Calu3 (cell line): ENCODE measurements at places on chromosomes 11 and 22. TPM values are rescaled to one million over a fixed set of nuclear protein-coding genes. Genes with fewer than 3 reads are reported as not detected.

The CRKL gene
- 68.0 and 69.9 TPM in 2 replicates for total RNA-seq

DNA sequence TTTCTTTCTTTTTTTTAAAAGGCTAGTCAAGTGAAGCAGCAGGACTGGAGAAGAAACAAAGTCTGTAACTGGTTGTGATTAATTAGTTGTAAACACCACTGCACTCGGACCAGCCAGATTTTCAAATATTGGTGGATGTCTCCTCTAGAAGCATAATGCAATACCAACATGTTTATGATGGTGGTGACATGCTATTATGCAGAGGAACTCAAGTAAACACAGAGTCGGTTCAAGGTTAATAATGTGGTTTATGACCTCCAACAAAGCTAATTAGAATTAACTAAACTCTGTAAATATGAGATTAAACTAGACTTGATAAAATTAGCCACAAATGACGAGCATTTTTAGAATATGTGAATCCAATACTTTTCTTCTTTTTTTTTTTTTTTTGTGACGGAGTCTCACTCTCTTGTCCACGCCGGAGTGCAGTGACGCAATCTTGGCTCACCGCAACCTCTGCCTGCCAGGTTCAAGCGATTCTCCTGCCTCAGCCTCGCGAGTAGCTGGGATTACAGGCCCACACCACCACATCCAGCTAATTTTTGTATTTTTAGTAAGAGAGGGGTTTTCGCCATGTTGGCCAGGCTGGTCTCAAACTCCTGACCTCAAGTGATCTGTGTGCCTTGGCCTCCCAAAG, 11.8 kb upstream of the AGBL2 start:
- no peak for DNase-seq

DNA sequence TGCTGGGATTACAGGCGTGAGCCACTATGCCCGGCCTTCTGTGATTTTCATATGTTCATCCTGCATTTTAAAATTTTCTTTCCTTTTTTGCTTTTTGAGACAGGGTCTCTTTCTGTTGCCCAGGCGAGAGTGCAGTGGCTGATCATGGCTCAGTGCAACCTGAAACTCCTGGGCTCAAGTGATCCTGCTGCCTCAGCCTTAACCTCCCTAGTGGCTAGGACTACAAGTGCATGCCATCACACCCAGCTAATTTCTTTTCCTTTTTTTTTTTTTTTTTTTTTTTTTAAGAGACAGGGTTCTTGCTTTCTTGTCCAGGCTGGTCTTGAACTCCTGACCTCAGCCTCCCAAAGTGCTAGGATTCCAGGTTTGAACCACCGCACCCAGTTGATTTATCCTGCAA, 54.1 kb upstream of the WT1 start:
- DNase-seq = no peak

The MMP10 gene
- total RNA-seq = not detected in 2 replicates

GRCh38 chr11:11336664-11337063, 16.4 kb downstream of the CSNK2A3 start:
- no peak for DNase-seq

The KCNJ5 gene
- total RNA-seq = not detected in 2 replicates

DNA sequence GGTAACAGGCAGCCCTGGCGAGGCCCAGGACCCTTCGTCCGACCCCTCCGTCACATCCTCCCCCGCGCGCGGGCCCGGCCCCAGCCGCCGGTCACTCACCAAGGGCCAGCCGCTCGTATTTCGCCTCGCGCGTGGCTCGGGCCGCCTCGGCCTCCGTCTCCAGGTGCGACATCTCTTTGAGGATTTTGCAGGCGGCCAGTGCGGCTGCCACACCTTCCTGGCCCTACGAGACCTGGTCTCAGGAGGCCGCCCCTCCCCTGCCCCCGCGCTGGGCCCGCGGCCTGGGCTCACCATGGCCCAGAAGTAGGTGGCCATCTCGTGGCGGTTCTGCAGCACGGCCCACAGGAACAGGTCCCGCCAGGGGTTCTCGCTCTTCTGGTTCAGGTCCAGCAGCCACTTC, 14.1 kb downstream of the TSSC4 start:
- DNase-seq = no peak

GRCh38 chr22:19942157-19943081, 801 bp upstream of the TXNRD2 start:
- no peak for DNase-seq

The ZNF215 gene
- 1.2 and 1.6 TPM in 2 replicates for total RNA-seq

DNA sequence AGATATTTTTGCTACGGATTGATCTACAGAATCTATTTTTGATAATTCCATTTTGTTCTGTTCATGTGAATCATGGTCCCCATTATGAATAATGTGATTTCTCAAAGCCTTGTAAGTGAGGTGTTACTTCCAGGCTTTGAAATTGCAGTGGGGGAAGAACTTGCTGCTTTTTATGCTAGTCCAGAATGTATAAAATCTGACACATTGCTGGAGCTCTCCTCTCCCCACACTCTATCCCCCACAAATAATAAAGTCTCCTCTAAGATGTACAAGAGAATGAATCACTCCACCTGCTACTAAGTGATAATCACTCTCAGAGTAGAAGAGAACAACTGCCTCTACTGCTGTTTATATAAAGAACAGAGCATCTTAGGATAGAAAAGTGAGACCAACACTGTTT, 5.9 kb upstream of the RAB6A start:
- DNase-seq = no peak

The PARVB gene
- total RNA-seq = 11.1 and 15.6 TPM in 2 replicates

The ASCL2 gene
- not detected in 2 replicates for total RNA-seq

- DNase-seq = peak; percentile 58
Measured at GRCh38 chr11:35082321-35083180, 56.4 kb upstream of the CD44 start.

- peak; percentile 60 for DNase-seq
Measured at GRCh38 chr11:936199-936598, 10.5 kb downstream of the AP2A2 start.

- no peak for DNase-seq
Measured at GRCh38 chr22:38246692-38247091, 26.1 kb downstream of the TMEM184B start.

The CRYBA4 gene
- not detected in 2 replicates for total RNA-seq

DNA sequence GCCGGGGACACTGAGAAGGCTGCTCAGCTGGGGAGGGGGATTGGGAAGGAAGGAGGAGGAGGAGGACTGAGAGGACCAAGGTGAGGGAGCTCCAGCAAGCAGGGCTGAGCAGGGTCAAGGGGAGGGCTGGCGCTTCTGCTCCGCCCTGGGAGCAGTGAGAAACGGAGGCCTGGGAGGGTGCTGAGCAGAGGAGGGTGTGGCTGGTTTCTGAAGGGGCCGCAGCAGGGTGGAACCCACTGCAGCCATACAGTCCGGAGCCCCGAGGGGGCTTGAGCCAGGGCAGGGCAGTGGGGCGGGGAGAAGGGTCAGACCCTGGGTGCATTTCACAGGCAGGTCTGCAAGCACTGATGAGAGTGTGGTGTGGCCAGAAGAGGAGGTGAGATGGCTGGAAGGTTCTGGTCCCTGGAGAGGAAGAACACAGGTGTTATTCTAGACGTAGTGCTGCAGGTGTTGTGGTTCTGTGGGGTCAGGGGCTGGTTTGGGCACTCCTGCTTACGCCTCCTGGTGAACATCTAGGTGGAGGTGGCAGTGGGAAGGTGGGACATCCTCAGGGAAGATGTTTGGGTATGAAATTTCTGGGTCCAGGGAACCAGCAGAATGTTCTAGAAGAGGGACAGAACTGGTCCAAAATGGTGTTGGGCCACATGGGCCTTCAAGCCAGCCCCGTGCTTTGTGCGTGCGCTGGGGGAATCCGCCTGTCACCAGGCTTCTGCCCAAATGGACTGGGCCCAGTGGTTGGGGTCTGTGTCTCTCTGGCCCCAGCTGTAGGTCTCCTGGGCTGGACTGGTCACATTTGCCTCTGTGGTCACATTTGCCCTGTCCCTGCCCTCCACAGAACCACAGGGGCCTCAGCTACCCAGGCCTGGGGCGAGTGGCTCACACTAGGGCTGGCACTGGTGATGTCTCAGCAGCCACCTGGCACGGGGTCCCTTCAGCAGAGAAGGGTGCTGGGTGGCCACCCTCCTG, 714.7 kb downstream of the BRD1 start:
- no peak for DNase-seq

The NEFH gene
- not detected in 2 replicates for total RNA-seq

The TIMP3 gene
- total RNA-seq = 9.1 and 12.3 TPM in 2 replicates

The OR2D2 gene
- not detected in 2 replicates for total RNA-seq

The PLEKHB1 gene
- total RNA-seq = 106 and 127 TPM in 2 replicates

- DNase-seq = no peak
Measured at GRCh38 chr22:23020659-23021293, 49.5 kb upstream of the GNAZ start.

DNA sequence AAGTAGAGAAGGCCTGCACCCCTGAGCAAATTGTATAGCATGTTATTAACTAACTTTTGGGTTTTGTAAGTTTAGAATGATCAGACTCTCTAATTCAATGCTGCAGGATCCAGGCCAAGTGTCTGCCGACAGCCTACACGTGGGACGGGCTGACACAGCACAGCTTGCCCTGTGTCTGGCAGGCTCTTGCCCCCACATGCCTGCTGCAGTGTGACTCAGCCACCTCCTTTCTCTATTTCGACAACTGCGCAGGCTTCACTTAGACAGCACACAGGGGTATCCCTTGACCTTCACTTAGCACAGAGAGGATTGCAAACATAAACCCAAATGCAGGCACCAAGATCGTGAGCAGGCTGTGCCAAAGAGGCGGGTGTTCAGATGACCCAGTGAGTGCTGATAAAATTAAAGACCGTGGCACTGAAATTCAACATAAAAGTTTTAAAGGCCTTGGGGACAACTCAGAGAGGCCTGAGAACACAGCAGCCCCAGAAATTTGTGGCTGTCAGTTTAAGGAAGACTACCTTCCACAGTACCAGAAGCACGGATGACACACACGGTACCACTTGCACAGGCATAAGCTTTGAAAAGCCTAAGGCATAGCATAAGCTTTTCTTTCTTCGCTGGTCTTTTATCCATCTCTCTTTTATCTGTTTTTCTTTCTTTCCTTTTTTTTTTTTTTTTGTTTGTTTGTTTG, 37.8 kb downstream of the SCN3B start:
- DNase-seq = no peak

DNA sequence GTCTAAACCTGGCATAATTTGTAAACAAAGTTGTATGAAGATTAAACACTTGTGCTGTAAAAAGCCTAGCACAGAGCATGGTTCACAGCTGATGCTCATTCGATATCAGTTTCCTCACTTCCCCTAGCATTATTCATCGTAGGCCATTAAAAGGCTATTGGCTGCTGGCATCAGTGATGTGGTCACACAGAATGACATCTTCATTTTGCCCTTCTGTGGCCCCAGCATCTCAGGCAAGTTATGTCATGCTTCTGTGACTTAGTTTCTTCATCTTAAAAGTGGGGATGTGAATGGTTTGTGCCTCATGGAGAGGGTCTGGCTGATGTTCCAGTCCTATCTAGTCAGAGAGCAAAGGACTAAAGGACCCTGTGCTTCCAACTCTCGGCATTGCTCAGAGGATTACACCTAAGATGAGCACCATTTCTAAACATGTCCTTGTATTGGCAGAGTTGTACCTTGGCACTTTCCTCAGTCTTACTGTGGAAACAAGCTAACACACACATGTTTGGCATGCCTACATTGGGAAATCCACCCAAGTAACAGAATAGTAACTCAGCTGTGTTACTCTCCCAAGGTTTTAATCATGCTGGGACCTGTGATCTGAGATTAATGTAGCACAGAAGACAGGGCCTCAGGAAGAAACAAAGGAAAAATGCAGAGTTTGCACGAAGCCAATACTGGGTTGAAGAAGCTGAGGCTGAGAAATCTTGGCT, 83.5 kb upstream of the OR9Q1 start:
- DNase-seq = no peak
